Suppressor macrophage (primary cell): ENCODE measurements at places on chromosomes 6 and 20.
A peak's percentile ranks its signal among the peaks of the same experiment; 100 is the strongest.

GRCh38 chr6:108291091-108291490 is 3.8 kb upstream of the AFG1L start:
- no peak for DNase-seq

DNA sequence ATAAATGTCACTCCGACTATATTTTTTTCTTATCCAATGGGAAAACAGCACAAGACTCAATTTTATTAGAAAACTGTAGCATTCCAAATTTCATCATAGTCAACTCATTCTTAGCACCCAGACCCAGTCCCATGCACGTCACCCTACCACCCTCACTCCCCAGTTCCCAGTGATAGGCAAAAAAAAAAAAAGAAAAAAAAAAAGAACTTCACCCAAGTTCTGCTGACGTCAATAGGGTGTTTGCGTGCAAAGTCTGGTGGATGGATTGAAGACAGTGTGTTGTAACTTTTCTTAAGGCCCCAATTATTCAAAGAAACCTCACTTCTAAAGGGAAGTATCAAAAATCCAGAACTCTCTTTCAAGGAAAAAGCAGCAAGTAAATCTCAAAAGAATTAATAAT is 213.9 kb upstream of the PRDM1 start:
- DNase-seq: peak; percentile 93

GRCh38 chr6:2917065-2917464 is 14.0 kb upstream of the SERPINB9 start:
- no peak for DNase-seq

GRCh38 chr20:2983508-2983907 is 59.9 kb upstream of the GNRH2 start:
- no peak for DNase-seq

- no peak for DNase-seq
These were observed 63.0 kb upstream of the NXT1 start for GRCh38 chr20:23287354-23288190.

- peak; percentile 22 for DNase-seq
These were observed 74.0 kb upstream of the EYA2 start for GRCh38 chr20:46820682-46821081.

DNA sequence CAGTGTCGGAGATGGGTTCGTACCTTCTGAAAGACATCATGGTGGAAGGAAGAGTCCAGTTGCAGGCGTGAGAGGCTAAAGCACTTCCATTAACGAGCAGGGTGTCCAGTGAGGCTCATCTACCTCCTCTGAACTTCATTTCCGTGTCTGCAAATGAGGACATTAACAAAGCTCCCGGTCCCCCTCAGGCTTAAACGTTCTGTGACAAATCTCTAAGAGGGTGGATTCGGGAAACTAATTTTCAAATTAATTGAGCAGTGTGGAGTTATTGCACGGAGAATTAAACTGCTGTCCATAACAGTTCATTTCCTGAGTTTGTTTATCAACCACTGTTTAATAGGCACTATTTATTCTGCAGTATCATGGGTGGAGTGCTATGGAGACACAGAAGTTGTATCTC is 68.2 kb downstream of the TRMT6 start:
- DNase-seq: no peak

GRCh38 chr6:42295181-42295580 is 77.5 kb upstream of the MRPS10 start:
- DNase-seq: no peak

GRCh38 chr6:366389-367297 is 24.9 kb upstream of the IRF4 start:
- no peak for DNase-seq

GRCh38 chr6:147905711-147906110 is 397.2 kb downstream of the SAMD5 start:
- no peak for DNase-seq

- DNase-seq: no peak
These were observed 23.2 kb downstream of the PPP1R16B start for GRCh38 chr20:38828514-38829295.

DNA sequence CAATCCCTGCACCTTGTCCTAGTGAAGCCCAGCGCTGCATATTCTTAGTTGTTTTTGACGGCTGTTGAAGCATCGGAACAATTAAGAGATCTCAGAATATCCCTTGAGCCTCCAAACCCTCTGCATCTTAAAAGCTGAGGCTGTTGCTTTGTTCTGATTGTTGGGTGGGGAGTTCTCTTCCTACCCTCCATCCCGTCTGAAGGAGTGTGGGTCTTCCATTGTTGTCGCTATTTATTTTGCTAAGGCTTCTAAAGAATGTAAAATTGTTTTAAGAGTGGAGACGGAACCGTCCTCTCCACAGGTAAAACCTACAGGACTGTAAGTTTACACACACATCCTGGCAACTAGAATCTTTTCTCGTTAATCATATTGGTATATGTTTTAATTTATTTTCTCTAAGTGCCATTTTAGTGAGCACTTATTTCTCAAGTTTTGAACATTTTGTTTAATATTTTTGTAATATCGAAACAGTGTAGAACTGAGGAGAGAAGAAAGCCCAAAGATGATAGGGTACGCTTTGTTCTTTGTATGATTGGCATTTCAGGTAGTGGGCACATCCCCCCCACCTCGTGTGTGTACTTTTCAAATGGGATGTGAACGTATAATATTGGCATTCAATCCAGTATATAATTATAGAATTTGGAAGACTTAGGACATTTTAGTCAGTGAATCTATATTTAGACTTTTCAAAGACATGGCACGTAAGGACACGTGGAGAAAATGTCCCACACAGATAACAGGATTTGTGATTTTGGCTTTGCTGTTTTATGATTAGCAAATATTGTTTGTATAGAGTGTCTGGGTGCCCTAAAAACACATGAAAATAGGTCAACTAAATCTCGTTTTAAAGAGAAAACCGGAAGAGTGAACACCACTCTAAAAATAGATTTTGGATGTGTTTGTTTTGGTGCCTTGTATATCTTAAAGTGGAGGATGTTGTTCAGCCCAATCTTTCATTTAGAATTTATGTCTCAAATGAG is 1.3 kb downstream of the RNF146 start:
- peak; percentile 3 for DNase-seq

DNA sequence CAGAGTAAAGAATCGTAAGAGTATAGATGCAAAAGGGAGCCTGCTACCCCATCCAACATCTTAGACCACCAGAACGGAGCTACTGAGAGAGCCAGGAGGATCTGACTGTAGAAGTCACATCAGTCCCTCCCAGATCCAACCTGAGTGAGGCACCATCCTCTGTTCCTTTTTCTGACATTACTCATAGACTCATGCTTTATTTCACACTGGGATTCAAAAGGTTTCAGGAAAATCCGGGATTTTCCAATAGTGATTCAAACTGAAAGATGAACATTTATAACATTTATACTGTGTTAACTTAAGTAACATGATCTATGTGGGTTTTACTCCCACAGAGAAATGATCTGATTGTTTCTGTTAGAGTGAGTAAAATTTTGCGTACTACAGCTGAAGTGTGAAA is 868.6 kb upstream of the GJE1 start:
- DNase-seq: no peak

DNA sequence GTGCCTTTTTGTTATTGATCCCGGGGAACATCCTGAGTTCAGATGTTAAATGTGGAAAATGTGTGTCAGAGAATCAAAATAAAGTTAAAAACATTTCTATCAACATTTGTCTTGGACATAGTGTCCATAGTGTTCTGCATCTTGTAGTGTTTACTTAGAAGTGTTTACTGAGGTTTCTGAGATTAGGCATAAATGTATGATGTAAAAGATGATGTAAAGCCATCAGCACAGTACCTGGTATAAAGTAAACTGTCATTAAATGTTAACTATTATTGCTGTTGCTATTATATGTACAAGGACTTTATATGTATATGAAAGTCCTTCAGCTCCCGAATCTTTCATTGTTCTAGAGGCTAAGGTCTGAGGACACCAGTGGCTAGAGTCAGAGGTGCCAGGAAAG is 28.2 kb upstream of the VEGFA start:
- no peak for DNase-seq

GRCh38 chr6:101001012-101001411 is 119.9 kb upstream of the ASCC3 start:
- DNase-seq: peak; percentile 31

- no peak for DNase-seq
These were observed 26.5 kb downstream of the THBS2 start for GRCh38 chr6:169227116-169227515.

- no peak for DNase-seq
These were observed 127.6 kb upstream of the PMEPA1 start for GRCh38 chr20:57837208-57838035.

DNA sequence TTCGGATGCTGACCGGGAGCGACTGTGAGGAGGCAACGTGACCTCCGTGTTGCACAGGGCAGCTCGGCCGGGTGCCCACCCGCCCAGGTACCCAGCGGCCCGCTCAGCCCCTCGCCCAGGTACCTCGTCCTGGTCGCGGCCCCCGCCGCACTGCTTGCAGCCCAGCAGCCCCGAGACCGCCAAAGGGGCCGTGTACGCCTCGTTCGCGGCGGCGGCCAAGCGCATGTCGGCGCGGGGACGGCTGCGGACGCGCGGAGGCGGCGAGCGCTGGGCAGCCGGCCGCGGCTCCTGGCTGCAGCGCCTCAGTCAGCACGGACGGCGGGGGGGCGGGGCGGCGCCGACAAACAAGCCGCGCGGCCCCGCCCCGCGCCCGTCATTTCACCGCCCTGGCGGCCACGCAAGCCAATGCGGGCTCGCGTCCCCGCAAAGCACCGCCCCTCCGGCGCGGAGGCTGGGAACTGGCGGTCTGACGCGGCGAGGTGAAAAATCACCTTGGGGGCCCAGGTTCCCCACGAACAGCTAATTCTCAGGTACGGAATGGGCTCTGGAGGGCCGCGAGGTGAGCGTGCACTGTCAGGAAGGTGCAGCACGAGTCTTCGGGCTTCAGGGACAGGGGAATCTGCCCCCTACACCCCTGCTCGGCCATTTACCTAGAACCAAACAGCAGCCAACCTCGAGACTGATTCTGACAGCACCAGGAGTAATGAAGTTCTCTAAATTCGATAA is 85.2 kb downstream of the SESN1 start:
- peak; percentile 98 for DNase-seq

GRCh38 chr6:32972353-32973143 is 4.2 kb downstream of the BRD2 start:
- peak; percentile 54 for DNase-seq

DNA sequence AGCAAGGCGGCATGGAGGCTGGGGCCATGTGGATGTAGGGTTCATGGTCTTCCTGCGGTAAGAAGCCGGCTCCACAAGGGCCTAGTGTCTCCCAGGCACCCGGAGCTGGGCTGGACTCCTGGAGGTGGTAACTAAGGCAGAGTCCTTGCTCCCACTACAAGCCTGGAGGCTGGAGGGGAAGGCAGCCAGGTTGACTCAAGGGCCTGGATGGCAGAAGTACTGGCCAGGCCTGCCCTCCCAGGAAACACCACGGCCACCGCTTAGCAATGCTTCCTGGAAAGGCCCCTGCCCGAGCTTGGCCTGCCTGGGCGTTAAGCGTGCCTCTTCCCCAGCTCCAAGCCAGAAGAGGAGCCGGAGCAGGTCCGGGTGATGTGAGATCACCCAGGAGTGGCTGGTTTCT is 182.0 kb downstream of the ZDHHC14 start:
- DNase-seq: no peak

DNA sequence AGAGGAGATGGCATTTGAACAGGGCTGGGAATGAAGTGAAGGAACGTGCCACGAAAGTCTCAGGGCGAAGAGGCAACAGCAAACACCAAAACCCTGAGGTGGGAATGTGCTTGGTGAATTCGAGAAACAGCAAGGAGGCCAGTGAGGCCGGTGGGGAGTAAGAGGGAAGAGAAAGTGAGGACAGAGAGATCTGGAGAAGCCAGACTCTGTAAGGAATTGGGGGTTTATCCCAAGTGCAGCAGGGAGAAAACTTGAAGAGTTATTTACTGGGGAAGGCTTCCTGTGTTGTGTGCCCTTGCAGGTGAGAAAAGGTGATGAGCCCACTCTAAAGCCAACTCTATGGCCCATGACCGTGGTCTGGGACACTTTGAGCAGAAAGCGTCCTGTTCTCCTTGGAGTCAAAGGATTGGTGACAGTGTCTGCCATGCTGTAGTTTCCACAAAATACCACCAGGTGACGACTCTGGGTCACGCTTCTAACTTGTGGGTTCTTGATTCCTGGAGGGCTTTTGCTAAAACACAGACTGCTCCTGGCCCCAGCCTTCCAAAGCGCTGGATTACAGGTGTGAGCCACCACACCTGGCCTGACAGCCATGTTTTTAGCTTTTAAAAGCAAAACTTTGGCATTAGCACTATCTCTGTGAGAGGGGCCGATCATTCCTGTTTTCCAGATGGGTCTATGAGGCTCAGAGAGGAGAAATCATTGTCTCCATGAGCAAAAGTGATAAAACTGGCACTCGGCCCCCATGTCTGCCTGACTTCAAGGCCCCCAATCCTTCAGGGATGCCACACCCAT is 18.0 kb upstream of the CSNK2A1 start:
- DNase-seq: peak; percentile 78

GRCh38 chr6:61989616-61990015 is 296.4 kb downstream of the KHDRBS2 start:
- DNase-seq: no peak

DNA sequence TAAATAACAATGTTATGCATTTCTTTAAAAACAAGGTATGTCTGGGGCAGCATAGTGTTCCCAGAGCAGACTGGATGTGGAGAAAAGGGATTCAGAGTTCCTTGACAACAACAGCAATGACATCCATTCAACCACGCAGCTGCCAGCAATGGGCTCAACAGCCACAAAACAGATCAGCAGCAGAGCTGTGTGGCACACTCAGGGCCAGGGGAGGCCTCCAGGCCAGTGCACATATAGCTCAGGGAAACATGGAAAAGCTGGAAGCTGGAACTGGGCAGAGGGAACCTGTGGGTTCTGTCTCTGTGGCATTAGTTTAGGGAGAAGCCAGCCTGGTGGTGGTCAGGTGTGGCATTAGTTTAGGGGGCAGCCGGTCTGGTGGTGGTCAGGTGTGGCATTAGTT is 148.3 kb downstream of the SMOC2 start:
- DNase-seq: no peak

DNA sequence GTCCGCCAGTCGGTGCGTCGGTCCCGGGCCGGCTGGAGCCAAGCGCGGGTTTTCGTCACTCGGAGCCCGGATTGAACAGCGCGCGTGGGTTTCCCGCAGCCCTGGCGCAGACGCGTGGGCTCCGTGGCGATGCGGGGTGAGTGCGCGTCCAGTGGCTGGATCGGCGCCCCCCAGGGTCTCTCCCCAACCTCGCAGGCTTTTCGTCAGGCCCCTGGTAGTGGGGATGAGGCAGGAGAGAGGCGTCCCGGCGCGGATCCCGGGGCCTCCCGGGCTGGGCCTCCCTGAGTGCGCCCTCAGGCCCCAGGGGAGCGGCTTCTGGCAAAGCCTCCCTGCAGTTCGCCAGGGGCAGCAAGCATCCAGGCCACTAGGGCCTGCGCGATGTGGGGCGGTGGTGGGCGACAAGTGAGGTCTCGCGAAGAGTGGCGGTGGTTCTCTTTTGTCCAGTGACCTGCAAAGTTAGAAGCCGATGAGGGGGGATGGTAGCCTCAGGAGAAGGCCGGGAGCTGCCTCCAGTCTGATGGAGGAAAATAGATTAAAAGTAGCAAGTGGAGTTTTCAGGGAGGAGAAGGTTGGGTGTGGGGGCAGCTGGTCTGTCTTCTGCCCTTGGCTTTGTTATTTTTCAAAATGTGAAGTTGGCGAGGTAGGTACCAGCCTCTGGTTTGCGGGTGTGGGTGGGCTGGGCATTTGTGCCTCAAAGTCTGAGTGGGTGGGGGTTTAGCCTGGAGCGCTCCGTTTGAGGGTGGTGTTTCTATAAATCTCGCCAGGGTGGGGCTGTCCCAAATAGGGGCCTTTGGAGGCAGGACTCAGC is 1.6 kb downstream of the TOX2 start:
- DNase-seq: no peak
